Germinal center (tissue), 1 donor: ENCODE measurements at places on chromosomes 6 and 20.

DNA sequence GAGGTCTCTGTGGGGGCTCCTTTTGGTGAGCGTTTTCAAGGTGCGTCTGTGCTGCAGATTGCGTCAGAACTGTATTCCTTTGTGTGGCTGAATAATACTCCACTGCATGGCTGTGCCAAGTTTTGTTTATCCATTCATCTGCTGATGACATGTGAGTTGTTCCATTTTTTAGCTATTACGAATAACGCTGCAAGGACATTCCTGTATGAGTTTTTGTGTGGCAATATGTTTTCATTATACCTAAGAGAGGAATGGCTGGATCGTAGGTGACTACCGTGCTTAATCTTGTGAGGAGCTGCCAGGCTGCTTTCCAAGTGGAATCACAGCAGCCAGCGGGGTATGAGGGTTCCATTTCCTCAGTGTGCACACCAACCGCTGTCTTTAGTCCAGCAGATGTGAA lies 1.1 kb upstream of the DACT2 start:
- DNase-seq, result no peak

DNA sequence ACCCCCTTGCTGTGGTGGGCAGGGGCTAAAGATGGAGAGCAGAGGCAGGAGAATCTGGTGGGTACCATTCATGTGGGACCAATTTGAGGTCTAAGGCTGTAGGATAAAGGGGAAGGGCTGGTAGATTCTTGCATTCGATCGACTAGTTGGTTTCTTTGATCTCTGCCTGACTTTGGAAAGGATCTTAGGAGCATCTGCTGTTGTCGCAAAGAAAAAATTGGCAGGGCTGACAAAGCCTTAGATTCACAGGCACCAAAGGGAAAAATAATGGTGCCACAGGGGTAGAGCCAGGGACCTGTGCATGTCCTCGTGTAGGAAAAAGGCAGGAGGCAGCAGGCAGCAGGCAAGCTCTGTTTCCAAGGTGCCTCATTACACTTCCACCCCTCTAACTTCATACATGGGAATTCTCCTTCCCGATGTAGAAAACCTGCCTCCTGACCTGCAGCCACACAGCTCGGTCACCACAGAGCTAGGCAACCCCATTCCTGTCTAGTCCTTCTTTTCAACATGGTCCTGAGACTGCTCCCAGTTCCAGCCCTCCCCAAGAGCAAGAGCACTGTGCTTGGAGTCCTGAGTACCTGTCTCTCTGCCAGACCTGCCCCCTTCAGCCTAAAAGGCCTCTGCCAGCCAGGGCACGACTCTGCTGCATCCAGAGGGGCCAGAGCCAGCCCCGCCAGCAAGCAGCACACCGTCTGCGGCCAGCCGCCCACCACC lies 71.9 kb downstream of the FGD2 start:
- DNase-seq, result no peak

DNA sequence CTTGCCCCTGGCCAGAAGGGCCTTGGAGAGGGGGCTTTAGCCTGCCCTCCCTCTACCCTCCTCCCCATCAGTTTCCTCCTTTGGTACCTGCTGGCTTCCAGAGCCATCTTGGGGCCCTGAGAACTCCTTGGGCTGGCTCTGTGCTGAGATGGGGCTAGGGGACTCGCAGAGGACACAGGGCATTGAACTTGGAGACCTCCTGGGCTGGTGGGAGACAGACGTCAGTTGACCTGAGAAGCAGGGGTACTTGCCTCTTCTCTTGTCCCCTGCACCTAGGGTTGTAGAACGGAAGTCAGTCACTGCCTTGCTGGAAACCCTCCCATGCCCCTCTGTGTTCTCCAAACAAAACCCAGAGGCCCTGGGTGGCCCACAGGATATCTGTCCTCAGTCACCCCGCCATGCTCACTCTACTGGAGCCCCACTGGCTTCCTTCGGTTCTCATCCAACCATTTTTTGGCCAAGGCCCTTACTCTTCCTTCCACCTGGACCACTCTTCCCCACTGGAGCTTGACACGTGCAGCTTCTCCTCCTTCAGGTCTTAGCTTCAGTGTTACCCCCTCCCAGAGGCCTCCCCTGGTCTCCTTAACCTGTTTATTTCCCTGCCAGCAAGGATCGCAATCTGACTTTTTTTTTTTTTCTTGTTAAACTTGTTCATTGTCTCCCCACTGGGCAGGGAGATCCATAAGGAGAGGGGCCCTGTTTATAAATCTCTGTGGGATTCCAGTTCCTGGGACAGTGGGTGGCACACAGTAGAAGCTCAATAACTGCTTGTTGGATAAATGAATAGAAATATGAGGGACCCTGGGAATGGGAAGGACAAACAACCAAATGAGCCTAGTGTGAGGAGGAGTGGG lies 971 bp downstream of the RBCK1 start:
- no peak for DNase-seq

DNA sequence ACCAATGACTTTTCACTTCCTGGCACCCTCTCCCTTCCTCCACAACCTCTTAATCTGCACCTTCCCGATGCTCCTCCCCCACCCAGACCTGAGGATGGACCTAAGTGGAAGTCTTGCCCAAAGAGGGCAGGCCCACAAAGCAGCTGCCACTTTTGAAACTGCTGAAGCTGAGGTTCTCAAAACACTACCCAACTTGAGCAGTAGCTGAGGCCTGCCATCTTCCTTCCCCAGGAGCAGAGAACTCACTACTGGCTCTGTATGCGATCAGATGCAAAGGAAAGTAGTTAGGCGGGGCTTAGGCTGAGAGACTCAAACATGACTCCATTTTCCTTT lies 1.5 kb downstream of the HM13 start:
- DNase-seq, result no peak

DNA sequence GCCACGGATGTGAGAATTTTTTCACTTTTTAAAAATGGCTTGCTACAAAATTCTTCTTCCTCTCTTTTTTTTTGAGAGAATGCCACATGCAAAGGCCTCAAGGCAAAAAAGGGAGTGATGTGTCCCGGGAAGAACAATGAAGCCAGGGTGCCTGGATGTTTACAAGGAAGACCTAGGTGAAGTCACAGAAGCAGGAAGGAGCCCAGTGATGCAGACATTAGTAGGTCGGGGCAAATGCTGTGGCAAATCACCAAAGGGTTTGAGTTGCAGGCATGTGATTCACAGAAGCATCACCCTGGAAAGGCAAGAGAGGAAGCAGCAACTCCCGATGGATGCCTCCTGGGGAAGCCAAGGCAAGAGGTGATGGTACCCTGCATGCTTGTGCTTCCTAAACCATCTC lies 46.8 kb downstream of the FARS2 start:
- DNase-seq, result no peak

GRCh38 chr6:170205126-170205525 lies 85.8 kb downstream of the DLL1 start:
- DNase-seq, result no peak

GRCh38 chr6:53162606-53163005 lies 14.0 kb upstream of the GCM1 start:
- no peak for DNase-seq

DNA sequence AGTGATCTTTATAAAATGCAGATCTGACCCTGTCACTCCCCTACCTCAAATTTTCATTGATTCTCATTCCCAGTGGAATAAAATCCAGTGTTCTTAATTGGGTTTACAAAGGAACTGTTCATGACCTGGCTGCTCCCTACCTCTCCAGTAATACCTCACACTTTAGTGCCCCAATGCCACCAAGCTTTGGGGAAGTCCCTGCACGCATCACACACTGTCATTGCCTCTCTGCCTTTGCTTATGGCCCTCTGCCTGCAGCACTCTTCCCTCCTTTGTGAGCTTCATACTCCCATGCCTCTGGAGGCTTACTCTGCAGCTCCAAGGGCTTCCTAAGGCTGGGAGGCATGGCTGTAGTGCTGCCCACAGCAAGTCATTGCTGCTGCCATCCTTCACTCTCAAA lies 57.4 kb downstream of the TMC2 start:
- DNase-seq, result no peak

DNA sequence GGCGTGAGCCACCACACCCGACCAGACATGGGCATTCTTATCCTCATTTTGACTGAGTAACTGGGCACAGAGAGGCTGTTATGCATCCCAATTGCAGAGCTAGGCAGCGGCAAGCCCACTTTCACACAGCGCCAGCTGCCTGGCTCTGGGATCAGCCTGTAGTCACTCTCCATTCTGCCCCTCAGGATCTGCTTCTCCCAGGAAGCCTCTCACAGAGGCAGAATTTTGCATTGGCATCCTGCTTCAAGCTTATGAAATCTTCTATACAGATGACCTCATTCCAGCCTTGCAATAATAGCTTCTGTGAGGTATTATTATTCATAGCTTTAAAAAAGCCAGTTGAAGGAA lies 37.0 kb upstream of the IER3 start:
- no peak for DNase-seq

DNA sequence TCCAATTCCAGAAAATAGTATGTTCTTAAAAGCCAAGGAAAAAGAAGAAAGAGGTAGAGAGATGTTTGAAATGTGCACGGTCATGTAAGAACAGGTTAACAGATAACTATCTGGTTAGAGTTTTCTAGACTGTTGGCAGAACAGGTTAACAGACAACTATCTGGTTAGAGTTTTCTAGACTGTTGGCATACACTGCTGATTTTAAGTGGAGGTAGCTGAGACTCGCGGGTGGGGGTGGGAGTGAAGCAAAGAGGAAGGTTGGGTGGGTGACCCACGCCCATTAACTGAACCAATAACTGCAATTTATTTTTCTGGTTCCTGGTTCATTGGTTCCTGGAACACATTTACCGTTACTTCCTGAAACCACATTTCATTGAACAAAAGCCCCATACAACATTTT lies 157.5 kb downstream of the ELOVL4 start:
- DNase-seq, result no peak

GRCh38 chr20:20680991-20681508 lies 31.4 kb downstream of the RALGAPA2 start:
- DNase-seq, result no peak

DNA sequence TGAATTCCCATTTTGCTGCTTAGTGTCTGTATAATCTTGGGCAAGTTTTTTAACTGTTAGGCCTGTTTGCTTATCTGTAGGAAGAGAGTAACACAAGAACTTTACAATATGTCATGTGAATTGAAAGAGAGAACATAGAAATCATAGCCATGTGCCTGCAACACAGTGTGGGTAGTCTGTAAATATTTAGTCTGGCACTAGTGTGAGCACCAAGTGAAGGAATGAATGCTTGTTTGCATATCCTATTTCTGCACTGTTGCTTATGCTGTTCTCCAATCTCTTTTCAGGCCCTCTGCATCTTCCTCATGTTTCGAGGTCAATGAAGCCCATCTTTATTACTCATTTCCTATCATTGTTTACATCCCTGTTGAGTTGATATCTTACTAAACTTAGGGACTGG lies 49.2 kb downstream of the CBFA2T2 start:
- no peak for DNase-seq

DNA sequence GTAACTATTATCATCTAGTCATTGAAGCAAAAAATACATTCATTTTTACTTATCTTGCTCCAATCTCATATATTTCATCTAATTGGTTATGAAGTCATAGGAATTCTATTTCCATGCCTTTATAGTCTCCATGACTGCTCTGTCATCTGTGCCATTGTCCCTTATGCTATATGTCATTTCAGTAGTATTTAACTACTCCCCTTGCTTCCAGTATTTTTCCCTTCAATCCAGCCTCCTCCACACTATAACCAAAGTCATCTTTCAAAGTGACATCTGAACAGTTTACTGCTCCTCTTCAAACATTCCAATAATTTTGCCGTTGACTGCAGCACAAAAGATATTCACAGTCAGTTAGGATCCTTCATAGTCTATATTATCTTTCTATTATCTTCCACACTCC lies 216.6 kb upstream of the HS3ST5 start:
- DNase-seq, result no peak

GRCh38 chr20:17767624-17768023 lies 67.9 kb downstream of the BANF2 start:
- DNase-seq, result no peak

DNA sequence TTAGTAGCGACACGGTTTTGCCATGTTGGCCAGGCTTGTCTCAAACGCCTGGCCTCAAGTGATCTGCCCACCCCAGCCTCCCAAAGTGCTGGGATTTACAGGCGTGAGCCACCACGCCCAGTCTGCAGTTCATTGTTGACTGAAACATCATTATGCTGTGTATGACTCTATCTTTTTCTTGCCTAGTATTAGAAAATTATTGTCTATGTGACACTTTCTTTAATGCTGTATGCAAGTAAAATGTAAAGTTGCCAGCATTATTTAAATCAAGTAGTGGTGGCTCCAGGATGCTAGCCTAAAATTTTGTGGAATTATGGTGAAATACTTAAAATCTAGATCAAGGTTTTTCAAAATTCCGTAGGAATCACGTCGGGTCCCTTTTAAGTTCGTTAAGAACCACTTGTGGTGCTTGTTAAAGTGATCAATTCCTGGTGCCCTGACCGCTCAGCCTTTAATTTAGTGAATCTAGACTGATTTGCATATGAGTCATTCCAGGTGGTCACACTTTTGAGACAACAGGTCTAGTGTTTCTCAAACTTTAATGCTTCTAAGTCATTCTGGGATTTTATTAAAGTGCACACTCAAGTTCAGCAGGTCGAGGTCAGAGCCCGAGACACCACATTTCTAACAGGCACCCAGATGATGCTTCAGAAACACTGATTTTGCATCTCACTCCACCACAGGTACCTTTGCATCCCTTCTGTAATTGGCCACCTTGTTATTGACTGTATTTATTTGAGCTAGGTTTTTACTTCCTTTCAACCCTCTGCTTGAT lies 132.6 kb upstream of the MTHFD1L start:
- DNase-seq, result no peak

- no peak for DNase-seq
Observed at GRCh38 chr6:34343806-34344205, 48.7 kb downstream of the NUDT3 start.

DNA sequence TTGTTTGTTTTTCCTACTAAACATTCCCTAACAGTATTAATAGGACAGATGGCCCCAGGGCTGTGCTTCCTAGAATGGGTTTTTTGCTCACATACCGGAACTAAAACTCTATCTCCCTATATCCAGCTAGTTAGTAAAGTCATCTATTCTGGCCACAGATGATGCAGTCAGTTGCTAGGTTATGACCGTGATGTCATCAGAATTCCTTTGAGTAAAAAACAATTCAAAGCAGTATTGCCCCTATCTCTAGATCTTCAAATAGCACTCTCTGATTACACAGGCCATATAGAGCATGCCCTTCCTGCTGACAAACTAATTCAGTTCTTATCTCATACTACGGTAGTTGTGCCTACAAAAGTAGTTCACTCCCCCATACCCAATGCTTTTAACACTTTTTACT lies 17.9 kb upstream of the ZNF451 start:
- DNase-seq, result no peak

- no peak for DNase-seq
Observed at GRCh38 chr6:50259903-50260302, 210.2 kb upstream of the DEFB112 start.
